Regular cardiac myocyte (primary cell): ENCODE measurements at places on chromosomes 7 and 10. TPM values are rescaled to one million over a fixed set of nuclear protein-coding genes. Genes with fewer than 3 reads are reported as not detected.

The TWIST1 gene
- 33.5 and 39.5 TPM in 2 replicates for total RNA-seq

The TAS2R3 gene
- total RNA-seq, result 0.38 and 1.7 TPM in 2 replicates

The GSTO2 gene
- total RNA-seq, result 2.3 and 2.5 TPM in 2 replicates

The ADAMTS14 gene
- 1.9 and 4.2 TPM in 2 replicates for total RNA-seq

The LIPF gene
- not detected in 2 replicates for total RNA-seq

The MYO1G gene
- under 0.01 TPM in 2 replicates for total RNA-seq

The SAP25 gene
- total RNA-seq, result not detected in 2 replicates

The GCK gene
- 0.38 and 0.85 TPM in 2 replicates for total RNA-seq

The NPY4R gene
- total RNA-seq, result 0.19 and 0.28 TPM in 2 replicates

The IL6 gene
- total RNA-seq, result 69.4 and 193 TPM in 2 replicates

The BLNK gene
- total RNA-seq, result 0.28 TPM in 1 of 2 replicates, not detected in the other

The ABCA13 gene
- total RNA-seq, result under 0.01 and 0.56 TPM in 2 replicates

The ATOH7 gene
- under 0.01 and 0.28 TPM in 2 replicates for total RNA-seq

The PRF1 gene
- total RNA-seq, result not detected in 2 replicates

The IDE gene
- total RNA-seq, result 19.2 and 19.9 TPM in 2 replicates

The MMD2 gene
- not detected in 2 replicates for total RNA-seq

The TRIM50 gene
- not detected in 2 replicates for total RNA-seq

The SPDYE11 gene
- total RNA-seq, result not detected in 2 replicates

The SH2D4B gene
- total RNA-seq, result under 0.01 TPM in 2 replicates

The TDRD1 gene
- total RNA-seq, result 1.9 and 5.1 TPM in 2 replicates

The COL28A1 gene
- under 0.01 TPM in 2 replicates for total RNA-seq

The OR2A5 gene
- total RNA-seq, result not detected in 2 replicates

The C10orf90 gene
- total RNA-seq, result under 0.01 and 0.38 TPM in 2 replicates

The CELF2 gene
- total RNA-seq, result 6.7 and 20.6 TPM in 2 replicates

The PPP1R17 gene
- total RNA-seq, result not detected in 2 replicates

The KCNMA1 gene
- 15.5 and 20.7 TPM in 2 replicates for total RNA-seq

The KLF14 gene
- total RNA-seq, result under 0.01 TPM in 1 of 2 replicates, not detected in the other

The ANK3 gene
- total RNA-seq, result 93.2 and 169 TPM in 2 replicates

The FMC1 gene
- total RNA-seq, result 8.7 and 12.1 TPM in 2 replicates

The ALOX5 gene
- 0.19 and 0.28 TPM in 2 replicates for total RNA-seq

The UPK3BL2 gene
- 0.96 and 1.7 TPM in 2 replicates for total RNA-seq

The CALHM1 gene
- not detected in 2 replicates for total RNA-seq

The FXYD4 gene
- total RNA-seq, result not detected in 2 replicates

The GHRHR gene
- not detected in 2 replicates for total RNA-seq

The CAMK1D gene
- 1.5 and 2.8 TPM in 2 replicates for total RNA-seq

The CAV2 gene
- total RNA-seq, result 214 and 229 TPM in 2 replicates

The NME8 gene
- not detected in 2 replicates for total RNA-seq

The ICA1 gene
- 2.1 TPM in 1 of 2 replicates, not detected in the other for total RNA-seq

The LRRD1 gene
- under 0.01 TPM in 2 replicates for total RNA-seq

The ZNF511 gene
- 13.2 and 38.5 TPM in 2 replicates for total RNA-seq

The SUGCT gene
- 9.0 and 17.8 TPM in 2 replicates for total RNA-seq

The PRLHR gene
- total RNA-seq, result not detected in 2 replicates

The ADIRF gene
- 29.3 and 69.4 TPM in 2 replicates for total RNA-seq

The DNAH11 gene
- 4.0 and 7.6 TPM in 2 replicates for total RNA-seq

The EPHA1 gene
- 0.58 TPM in 1 of 2 replicates, not detected in the other for total RNA-seq

The COL17A1 gene
- 0.56 and 1.2 TPM in 2 replicates for total RNA-seq

The LIPK gene
- not detected in 2 replicates for total RNA-seq

The MEST gene
- 384 and 397 TPM in 2 replicates for total RNA-seq

The ATP5MK gene
- total RNA-seq, result 254 and 289 TPM in 2 replicates

The DEPP1 gene
- total RNA-seq, result 15.3 and 139 TPM in 2 replicates

The CRYGN gene
- 0.56 TPM in 1 of 2 replicates, not detected in the other for total RNA-seq

The MCU gene
- total RNA-seq, result 28.0 and 35.0 TPM in 2 replicates

The HOXA5 gene
- total RNA-seq, result 0.77 and 0.85 TPM in 2 replicates

The TPST1 gene
- 44.7 and 69.1 TPM in 2 replicates for total RNA-seq
